ENCODE measurements at places on chromosomes 11 and 22. TPM values are rescaled to one million over a fixed set of nuclear protein-coding genes. Genes with fewer than 3 reads are reported as not detected.

- no peak for DNase-seq
These were observed 1.7 kb downstream of the SBF1 start for GRCh38 chr22:50473088-50473487.

GRCh38 chr11:14254533-14255237, 104.3 kb downstream of the RRAS2 start:
- no peak for DNase-seq

LRRC10B gene
- 1.8 TPM for polyA plus RNA-seq

IFITM10 gene
- polyA plus RNA-seq = 0.46 TPM

LMNTD2 gene
- polyA plus RNA-seq = 7.3 TPM

FAM227A gene
- polyA plus RNA-seq = 3.6 TPM

DNA sequence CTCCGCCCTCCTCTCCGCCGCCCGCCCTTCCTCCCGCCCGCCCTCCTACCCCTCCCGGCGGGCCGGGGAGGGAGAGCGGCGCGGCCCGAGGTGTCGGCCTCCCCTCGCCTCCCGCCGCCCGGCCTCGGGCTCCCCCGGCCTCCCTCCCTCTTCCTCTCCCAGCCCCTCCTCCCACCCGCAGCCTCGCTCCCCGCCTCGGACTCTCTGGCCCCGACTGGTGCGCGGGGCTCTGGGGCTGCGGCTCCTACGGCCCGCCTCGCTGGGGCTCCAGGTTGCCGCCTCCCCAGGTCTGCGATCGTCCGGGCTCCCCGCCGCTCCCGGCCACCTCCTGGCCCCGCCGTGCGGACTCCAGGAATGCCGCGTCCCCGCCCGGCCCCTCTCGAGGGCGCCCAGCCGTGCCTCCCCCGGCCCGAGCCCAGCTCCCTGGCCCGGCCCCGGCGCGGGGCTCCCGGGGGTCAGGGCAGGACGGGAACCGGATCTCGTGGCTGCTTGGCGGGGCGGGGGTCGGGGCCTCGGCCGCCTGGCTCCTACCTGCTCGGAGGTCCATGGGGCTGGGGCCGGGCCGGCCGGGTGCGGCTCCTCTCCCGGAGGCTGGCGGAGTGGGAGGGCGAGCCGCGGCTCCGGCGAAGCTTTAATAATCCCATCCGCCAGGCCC, at the start of gene CLCF1:
Gene CLCF1 (minus strand): TSS at position 606 of the 655 bp plus-strand sequence. CDS start 59 bp downstream, at position 547.
- no peak for DNase-seq

DNA sequence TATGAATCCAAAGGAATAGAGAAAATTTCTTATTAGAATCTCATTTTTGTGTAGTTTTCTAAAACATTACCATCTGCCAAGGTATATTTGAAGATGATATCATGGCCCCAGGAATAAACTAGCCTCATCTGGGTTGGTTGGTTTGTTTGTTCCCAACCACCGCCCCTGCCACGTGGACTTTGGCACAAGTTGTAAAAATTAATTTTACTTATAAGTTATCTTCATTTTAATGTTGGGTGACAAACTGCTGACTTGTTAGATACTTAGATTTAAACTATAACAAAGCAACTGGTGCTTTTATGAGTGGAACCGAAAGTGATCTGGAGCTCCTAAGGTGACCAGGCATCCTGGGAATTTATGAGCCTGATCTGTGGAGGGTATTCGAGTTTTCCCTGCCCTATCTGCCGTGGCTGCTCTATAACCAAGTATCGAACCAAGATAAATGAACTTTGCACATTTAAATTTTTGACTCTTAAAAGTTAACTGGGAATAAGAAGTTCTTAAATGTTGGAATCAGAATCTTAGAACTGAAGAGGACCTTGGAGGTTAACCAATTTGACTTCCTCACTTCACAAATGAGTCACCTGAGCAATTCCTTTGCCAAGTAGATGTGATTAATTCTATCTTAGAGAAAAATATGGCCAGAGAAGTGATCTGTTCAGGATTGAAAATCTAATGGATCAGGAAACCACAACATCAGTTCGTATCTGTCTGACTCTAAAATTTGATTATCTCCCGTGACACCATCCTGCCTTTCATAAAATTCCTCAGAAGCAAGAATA, 129.1 kb upstream of the ARHGAP42 start:
- no peak for DNase-seq

AP2A2 gene
- 95.7 TPM for polyA plus RNA-seq

OR51A4 gene
- not detected for polyA plus RNA-seq

GRCh38 chr11:66457826-66458225, 8.9 kb upstream of the PELI3 start:
- no peak for DNase-seq

- DNase-seq = no peak
These were observed 102.2 kb downstream of the MICAL3 start for GRCh38 chr22:17921871-17922821.

DNA sequence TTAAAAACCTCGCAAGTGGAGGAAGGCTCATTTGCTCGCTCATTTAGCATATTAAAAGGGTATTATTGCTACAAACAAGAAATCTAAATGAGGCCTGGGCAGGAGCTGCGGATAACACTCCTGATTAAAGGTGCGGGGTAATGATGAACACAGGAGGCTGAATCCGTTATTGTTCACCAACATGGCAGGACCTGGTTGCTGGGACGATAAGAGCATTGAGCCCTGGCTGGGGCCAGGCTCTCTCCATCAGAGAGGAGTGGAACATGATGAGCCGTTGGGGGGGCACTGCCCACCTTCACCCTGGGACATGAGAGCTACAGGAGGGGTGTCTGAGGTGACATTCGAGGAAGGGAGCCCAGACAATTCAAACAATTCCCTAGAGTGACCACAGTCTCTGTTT, 211.7 kb downstream of the NXPE2 start:
- no peak for DNase-seq
